ENCODE measurements at places on chromosomes 7 and 10. TPM values are rescaled to one million over a fixed set of nuclear protein-coding genes. Genes with fewer than 3 reads are reported as not detected.

FIS1 gene
- 278 TPM for total RNA-seq

WASHC2C gene
- total RNA-seq = 41.0 TPM

GRCh38 chr10:49080071-49080470 is 35.3 kb downstream of the VSTM4 start:
- DNase-seq = no peak

BMPER gene
- 2.0 TPM for total RNA-seq

SLC26A5 gene
- total RNA-seq = 1.0 TPM

DPP6 gene
- total RNA-seq = 0.98 TPM
